ENCODE measurements at places on chromosomes 4 and X.

DNA sequence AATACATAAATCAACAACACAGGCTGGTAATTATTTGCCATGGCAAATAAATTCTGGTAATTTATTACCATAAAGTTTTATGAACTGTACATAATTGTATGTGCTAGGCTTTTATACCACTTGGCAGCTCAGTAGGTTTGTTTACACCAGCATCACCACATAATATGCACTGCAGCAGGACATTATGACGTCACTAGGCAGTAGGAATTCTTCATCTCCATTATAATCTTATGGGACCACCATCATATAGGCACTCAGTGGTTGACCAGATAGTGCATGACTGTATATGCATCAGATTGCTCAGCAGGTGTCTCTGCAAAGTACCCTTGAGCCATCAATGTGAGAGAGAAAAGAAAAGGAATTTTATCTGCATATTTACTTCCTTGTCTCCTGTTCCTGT is 295.4 kb downstream of the CFAP47 start:
- no peak for DNase-seq

DNA sequence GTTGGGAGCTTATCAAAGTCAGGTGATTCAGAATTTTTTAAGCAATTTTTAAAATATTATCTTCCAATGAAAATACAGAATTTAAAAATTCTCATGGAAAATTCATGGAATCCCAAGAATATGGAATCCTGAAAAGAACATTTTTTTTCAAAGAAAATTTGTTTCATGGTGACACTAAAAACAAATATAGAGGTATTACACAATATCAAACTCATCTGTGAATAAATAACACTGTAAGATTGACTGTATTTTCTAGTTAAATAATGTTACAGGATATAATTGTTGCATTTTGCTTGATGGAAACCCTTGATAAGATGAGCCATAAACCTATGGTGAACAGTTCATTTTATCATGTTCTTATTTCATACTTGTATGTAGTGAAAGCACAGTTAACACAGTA is 11.4 kb downstream of the PRIMPOL start:
- no peak for DNase-seq

- no peak for DNase-seq
Observed at GRCh38 chrX:83077606-83078005, 430.5 kb upstream of the POU3F4 start.

- no peak for DNase-seq
Observed at GRCh38 chrX:425056-425455, 38.3 kb upstream of the PPP2R3B start.

DNA sequence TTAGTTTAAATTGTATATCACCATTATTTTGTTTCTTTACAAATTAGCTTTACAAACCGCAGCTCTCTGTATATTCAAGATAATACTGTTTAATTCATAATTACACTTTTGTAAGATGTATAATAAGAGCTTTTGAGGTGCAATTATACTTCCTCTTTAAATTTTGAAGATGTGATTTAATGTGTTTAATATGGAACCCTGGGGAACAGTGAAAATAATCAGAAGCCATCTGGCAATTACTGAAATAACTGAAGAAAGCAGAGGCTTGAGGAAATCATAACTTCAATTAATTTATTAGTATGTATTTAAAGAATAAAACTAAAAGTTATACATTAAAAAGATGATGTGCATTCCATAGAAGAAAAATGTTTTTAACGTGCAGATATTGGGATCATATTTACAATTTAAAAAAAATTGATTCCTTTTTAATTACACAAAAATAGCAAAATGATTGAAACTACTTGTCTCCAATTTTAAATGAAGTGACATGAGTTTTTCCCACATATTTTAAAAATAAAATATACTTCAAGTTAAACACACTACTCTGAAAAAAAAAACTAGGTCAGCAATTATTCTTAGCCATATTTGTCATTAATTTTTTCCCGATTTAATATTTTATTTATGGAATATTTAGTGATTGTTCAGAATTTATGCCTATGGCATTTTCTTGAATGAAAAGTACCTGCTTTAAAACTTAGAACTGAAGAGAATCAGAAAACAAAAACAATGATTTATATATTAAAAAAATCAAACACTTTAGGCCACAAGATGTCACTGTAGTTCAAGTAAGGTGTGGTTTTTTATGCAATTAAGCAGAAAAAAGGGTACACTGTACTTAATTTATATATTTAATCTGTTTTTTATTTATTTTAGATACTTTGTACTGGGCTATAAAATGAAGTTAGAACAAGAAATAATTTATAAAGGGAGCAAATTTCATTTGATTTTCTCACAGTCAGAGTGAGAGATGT is 942.7 kb upstream of the NDST4 start:
- DNase-seq = peak; percentile 70

DNA sequence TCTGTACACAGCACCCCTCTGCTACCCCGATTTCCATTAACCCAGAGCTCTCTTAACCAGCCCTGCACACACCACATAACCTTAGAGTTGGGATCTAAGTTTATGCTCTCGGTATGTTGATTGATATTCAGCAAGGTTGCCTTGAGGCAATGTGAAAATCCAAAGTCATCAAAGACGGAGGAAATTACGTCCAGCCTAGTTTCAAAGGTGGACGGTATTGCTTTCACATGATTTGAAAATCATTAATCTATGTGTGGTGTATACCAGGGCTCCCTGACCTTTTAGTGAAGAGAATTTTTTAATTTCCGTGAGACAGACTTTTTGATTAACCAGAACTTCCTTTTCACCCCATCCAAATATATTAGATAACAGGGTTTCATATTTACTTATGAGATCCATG is 272.5 kb upstream of the LCORL start:
- DNase-seq = no peak

- DNase-seq = no peak
Observed at GRCh38 chrX:39936886-39937770, 160.6 kb downstream of the BCOR start.

DNA sequence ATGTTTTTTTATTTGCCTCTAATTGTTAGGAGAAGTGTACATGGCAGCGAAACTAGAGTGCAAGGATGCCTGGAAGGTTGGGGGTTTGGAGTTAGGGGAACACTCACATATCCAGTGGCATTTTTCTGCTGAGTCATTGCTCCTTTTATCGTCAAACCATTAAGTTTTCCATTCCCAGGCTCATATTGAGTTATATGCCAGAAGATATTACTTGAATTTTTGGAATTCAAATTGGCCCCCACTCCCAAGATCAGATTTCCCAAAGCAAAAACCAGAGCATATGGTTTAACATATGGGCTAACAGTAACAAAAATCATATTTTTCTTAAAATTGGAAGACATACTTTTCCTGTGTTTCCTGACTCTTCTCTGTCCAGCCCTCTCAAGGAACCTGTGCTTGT is 152.7 kb downstream of the FSTL5 start:
- no peak for DNase-seq

- DNase-seq = peak; percentile 77
Observed at GRCh38 chr4:66059556-66059955, 389.3 kb upstream of the EPHA5 start.

DNA sequence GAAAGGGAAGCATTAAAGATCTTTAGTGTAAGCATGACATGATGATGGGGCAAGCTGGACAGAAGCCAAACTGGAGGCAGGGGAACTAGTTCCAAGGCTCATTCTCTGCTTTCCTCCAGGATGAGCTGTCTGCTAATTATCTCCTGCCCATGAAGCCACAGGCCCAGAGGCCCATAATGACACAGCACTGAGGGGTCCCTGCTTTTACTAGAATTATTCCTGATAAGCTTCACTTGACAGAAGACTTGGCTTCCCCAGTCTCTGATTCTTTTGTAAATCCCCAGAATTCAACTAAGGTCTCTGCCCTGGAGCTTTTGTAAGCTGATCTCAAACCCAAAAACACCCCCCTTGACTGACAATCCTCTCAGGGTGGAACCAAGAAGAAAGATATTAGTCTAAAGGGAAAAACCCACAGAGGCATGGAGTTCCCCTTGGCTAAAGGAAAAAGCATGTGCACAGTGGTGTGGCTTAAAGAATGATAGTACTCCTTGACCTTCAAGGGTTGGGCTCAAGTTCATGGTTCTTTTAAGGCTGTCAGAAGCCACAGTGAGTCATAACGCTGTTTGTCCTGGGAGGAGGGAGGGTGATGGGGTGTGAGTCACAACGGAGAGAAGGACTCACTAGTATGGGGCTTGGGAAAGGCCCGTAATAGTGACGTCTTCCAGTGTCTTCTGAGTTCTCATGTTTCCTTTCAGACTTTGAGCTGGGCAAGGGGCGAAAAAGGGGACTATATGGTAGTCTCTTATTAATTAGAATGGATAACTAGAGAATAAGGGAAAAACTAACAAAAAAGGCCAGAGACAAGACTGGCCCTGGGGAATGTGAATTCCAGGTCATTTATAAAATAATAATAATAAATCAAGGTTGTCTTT is 146.0 kb upstream of the CPEB2 start:
- DNase-seq = no peak

- DNase-seq = no peak
Observed at GRCh38 chr4:39792529-39792928, 94.6 kb downstream of the UBE2K start.

DNA sequence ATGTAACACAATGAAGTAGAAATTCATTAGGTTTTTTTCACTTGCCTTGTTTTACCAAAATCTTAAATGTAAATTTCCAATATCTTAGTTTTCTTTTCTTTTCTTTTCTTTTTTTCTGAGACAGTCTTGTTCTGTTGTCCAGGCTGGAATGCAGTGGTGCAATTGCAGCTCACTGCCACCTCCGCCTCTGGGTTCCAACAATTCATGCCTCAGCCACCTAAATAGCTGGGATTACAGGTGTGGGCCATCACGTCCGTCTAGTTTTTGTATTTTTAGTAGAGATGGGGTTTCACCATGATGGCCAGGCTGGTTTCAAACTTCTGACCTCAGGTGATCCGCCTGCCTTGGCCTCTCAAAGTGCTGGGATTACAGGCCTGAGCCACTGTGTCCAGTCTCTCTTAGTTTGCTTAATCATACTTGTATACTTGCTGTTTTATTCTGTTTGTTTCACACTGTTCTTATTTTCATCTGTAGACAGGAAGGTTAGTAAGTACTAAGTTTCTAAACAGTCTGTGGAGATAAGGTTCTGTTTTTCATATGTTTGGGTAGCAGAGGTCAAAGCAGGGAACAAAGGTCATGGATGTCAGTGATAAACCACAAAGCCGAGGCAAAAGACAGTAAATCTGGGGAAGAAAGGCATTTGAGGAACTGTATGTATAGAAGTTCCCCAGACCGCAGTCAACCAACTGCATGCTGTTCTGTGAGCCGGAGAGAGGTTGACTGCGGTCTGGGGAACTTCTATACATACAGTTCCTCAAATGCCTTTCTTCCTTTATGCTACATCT is 129.1 kb downstream of the CBR4 start:
- DNase-seq = no peak

GRCh38 chr4:23876418-23877089 is 13.3 kb downstream of the PPARGC1A start:
- DNase-seq = no peak

DNA sequence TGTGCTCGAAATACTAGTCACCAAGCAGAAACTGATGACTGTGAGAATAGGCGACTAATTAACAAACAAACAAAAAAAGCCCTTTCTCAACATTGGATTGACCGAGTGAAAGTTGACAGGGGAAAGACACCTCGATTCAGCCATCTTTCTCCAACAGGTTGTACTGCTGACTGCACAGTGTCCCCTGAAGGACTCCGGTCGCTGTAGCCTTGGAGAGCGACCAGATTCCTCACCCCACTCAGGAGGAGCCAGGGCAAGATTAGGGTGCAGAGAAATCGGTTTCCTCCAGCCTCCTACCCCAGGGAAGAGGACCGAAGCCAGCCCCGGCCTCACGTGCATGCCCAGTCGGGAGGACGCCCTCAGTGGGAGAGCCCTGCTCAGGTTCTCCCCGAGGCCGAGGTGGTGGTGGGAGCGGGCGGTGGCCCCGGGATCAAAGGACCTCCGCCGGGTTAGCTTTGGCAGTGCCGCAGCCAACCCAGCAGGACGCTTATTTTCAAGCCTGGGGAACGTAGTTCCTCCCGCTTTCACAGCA is 1.1 kb upstream of the RAP1GDS1 start:
- DNase-seq = no peak

- no peak for DNase-seq
Observed at GRCh38 chrX:41148553-41148952, 63.3 kb downstream of the USP9X start.

GRCh38 chr4:188287169-188287894 is 148.1 kb downstream of the TRIML1 start:
- no peak for DNase-seq

DNA sequence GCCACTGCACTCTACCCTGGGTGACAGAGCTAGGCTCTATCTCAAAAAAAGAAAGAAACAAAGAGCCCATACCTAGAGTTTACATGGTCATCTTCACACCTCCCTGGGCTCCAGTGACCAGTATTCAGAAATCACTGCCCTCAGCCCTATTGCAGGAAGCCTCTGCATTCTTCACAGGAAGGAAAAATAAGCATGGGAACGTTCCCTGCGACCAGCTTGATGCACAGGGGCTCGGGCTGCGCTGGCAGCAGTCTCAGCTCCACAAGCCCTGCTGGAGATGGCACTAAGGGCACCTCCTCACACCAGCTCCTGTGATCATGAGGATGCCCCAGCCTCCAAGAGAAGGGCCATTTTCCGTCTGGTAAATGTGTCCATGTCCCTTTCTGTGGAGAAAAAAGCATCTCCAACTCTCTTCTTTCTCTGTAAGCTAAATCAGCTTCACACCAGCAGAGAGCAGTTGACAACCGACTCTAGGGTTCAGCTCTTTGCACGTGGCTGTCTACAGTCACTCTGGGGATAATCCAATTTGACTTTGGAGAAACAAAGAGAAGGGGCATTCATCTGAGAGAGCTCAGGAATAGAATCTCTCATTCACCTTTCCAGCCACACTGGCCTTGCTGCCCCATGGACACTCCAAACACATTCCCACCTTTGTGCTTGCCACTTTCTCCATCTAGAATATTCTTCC is 33.1 kb downstream of the LDB2 start:
- no peak for DNase-seq

- DNase-seq = no peak
Observed at GRCh38 chrX:150558424-150558823, 10.0 kb upstream of the MTM1 start.

GRCh38 chrX:3442691-3443090 is 96.2 kb upstream of the MXRA5 start:
- DNase-seq = peak; percentile 12

GRCh38 chr4:24880186-24880585 is 32.7 kb downstream of the CCDC149 start:
- DNase-seq = no peak

- DNase-seq = no peak
Observed at GRCh38 chr4:83431200-83431599, 24.4 kb downstream of the HELQ start.

DNA sequence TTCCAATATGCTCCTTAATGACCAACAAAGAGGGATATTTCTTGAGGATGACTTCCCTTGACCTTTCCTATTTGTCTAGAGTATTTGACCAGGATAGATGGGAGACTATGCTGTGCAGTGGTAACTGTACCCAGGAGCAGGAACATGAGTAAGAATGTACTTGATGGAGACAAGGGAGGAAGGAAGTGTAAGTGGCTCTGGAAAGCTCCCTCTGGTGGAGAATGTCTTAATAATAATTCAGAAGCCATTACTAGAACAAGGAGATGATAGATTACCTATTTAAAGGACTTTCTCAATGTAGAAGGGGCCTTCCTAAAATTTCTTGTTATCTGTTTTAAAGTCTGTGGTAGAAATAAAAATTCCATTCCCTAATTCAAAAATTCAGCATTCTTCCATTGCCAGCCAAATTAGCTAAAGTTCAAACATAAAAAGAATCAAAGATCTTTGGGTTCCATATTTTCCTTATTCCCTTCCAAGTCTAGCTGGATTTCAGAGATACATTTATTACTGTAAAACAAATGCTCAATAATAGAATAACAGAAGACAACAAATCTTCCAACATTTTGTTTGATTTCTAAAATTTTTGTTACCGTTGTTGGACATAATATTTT is 83.8 kb downstream of the GRID2 start:
- no peak for DNase-seq

GRCh38 chr4:154807042-154807630 is 26.1 kb downstream of the RBM46 start:
- peak; percentile 19 for DNase-seq

Measured in spinal cord (tissue), 10 donors.